ENCODE measurements at places on chromosomes 4 and X.

- no peak for DNase-seq
Measured at GRCh38 chr4:66300336-66300934, 630.1 kb upstream of the EPHA5 start.

GRCh38 chr4:22474636-22475310 is 41.1 kb downstream of the ADGRA3 start:
- no peak for DNase-seq

- DNase-seq = peak; percentile 41
Measured at GRCh38 chrX:118345045-118345463, 852 bp upstream of the WDR44 start.

DNA sequence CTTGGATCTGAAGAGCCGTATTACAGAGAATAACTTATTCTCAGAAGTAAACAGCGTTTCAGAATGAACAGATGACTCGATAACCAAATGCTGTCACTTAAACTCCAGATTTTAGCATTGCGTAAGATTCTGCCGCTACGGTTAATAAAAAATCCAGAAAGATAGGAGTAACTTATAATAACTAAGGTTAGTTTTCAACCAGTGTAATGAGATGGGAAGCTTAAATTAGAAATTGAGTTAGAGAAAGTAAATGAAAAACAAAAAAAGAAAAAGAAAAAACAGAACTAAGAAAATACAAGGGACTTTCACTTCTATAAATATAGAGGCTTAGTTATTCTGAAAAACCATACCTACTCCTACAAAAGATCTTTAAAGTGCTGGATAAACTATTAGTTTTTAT is 13.1 kb upstream of the PARM1 start:
- peak; percentile 35 for DNase-seq

GRCh38 chrX:130032552-130032951 is 50.1 kb downstream of the BCORL1 start:
- no peak for DNase-seq

- peak; percentile 26 for DNase-seq
Measured at GRCh38 chr4:112085156-112086035, 59.9 kb upstream of the FAM241A start.

DNA sequence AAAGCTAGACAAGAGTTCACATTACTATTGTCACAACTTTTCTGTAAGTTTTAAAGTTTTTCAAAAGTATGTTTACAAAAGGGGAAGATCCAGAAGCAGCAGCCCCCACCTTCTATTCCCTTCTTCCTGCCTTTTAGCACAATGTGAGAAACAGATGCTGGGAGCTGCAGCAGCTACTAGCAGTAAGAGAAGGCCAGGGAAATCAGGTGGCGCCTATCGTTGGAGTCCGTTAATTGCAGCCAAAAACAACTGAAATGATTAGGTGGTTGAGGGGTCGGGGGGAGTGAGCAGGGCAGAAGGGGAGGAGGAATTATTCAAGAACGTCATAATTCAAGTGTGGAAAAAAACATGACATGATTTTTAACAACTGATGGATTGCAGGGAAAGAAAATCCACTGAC is 27.4 kb downstream of the FRYL start:
- DNase-seq = no peak

DNA sequence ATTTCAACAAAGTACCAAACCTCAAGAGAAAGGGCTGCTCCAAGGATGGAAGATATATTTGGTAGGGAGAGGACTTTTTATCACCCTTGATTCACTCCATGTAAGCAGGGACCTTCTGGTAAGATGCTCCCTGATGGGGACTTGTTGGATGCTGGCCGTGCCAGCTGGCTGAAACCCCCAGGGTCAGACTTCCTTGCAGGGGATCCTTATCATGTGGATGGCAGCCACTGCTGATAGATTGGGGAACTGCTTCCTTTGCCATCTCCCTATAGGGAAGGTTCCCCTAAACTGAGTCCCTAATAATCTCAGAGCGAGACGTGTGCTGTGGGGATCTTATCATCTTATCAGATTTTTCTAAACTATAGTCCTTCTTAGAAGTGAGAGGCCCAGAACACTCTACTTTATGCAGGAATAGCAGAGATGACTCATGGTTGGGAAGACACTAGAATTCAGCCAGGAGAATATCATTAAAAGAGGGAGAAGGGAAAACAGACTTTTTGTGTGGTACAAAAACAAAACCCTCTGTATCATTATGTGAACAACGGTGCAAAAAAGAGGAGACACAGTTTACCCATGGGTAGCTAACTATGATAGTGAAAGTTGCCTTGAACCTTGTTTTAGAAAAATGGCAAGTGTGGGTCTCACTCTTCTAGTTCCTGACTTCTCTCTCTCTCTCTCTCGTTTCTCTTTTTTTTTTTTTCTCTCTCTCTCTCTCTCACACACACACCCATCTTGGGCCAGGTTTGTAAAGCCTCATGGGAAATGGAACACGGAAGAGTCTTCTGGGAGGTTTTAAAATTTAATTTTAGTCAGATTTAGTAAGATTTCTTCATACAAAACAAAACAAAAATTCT is 16.1 kb downstream of the RHOH start:
- no peak for DNase-seq

DNA sequence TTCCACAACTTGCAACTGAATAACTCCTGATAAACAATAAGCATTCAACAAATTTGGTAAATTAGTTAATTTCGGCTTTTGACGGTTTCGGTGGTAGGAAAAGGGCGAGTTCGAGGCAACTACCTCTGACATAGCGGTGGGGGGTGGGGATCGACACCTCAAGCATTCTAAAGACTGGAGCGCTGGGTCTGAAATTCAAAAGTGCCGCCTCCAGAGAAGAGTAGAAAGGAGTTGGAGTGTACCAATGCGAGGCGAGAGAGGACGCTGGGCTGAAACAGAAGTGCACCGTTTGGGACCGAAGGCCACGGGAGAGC is 725 bp downstream of the SMC1A start:
- DNase-seq = no peak

- no peak for DNase-seq
Measured at GRCh38 chrX:369563-370101, 17.1 kb downstream of the PPP2R3B start.

DNA sequence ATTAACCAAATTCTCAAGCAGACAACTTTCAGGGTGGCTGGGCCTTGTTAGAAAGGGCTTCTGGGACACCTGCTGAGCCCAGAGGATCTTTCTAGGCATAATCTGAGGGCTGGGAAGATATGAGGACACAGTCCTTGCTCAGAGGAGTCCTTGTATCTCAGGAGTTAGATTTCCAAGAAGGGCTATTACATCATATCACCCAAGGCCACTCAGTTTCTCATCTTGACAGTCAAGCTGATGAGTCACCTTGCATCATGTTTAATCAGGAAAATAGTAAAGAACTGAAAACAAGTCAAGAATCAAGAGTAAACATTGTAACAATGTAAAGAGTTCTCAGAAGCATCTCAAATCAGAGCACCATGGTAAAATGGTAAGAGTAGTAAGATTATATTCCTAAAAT is 4.0 kb downstream of the PCYT1B start:
- no peak for DNase-seq
